ENCODE measurements at places on chromosomes 12 and 14.

- DNase-seq = no peak
Observed at GRCh38 chr12:68092976-68093375, 66.6 kb downstream of the IFNG start.

DNA sequence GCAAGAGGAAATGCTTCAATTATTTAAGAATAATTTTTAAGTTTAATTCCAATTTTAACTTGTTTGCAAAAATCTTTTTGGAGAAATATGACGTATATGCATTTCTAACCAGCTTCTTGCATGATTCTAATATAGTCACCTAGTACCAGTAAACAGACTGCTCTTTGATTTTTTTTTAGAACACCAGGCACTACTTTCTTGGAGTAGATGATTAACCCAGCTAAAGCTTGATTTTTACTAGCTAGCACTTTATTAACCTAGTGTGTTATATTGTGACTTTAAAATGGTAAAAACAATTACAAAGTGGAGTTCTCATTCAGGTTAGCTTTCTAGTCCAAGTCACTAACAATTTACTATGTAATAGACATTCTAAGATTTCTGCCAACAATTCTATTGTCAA is 32.6 kb upstream of the FGD4 start:
- DNase-seq = no peak

- DNase-seq = no peak
Observed at GRCh38 chr12:92132288-92132687, 13.4 kb downstream of the BTG1 start.

GRCh38 chr12:58961906-58962305 is 41.6 kb upstream of the LRIG3 start:
- no peak for DNase-seq

- no peak for DNase-seq
Observed at GRCh38 chr12:49061157-49061650, 610 bp upstream of the KMT2D start.

- DNase-seq = no peak
Observed at GRCh38 chr12:11729008-11729407, 79.5 kb downstream of the ETV6 start.

DNA sequence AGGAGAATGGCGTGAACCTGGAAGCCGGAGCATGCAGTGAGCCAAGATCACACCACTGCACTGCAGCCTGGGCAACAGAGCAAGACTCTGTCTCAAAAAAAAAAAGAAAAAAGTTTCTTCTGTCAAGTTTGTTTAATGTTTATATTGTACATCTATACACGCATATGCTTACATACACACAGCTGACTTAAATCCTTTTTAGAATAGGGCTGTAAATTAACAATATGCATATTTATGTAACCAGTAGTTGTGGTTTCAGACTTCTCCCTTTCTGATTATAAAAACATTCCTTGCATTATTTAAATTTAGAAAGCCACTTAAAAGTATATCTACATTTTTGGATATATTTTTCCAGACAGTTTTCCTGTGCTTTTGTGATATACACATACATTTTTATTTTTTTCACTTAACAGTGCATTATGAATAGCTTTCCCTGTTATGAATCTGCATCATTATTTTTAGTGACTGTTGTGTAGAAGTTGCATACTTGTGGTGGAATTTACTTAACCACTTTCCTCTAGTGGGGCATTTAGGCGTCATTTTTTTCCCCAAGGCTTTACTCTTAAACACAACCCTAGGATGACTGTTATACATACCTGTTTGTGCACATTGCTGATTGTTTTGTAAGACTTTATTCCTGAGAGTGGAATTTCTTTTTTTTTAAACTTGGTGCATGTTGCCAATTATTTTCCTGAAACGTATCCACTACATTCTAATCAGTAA is 29.4 kb downstream of the POLR3B start:
- DNase-seq = no peak

- DNase-seq = no peak
Observed at GRCh38 chr12:11762723-11763326, 113.4 kb downstream of the ETV6 start.

DNA sequence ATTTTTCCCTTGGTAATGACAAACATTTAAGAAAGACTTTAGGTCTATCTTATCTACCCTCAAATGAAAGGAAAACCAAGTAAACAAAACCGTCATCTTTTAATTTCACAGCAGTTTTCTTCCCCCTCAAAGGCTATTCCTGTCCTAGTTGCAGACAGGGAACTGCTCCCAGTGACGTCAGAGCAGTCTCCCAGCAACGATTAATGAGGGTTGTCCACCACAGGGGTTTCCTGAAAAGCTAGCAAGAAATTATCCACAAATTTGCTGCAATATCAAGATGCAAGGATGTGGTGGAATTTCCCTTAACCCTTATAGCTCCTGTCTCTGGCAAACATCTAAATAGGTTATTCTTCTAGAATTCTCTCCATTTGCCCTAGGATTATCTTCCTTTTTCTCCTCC is 89.1 kb upstream of the STAC3 start:
- DNase-seq = no peak

- DNase-seq = no peak
Observed at GRCh38 chr14:70002589-70003346, 123.6 kb downstream of the SMOC1 start.

- DNase-seq = no peak
Observed at GRCh38 chr14:67140556-67140955, 48.7 kb upstream of the GARIN2 start.

- DNase-seq = no peak
Observed at GRCh38 chr14:57835766-57836165, 30.1 kb downstream of the SLC35F4 start.

DNA sequence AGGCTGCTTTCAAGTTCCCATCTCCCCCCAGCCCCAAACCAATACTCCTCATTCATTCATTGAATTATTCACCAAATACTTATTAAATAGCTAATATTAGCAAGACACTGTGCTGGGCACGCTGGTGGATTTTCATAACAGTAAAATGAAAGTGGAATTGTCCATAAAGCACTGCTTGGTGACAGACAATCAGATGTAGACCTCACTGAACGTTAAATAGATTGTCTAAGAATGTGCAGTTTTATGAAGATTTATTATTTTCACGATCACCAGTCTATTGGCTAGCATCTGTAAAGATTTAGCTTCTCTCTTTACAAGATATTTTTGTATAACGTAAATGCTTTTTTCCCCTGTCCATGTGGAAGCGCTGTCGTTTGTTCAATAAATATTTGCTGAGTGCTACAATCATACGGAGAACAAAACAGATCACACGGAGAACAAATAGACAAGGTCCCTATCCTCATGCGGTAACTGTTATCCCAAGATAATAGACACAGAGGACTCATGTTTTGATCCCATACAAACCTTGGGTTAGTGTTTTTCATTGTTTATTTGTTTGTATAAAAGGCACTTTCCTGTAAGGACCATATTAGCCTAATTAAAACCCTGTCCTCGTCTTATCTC is 397.6 kb downstream of the BCAT1 start:
- no peak for DNase-seq

GRCh38 chr12:113115455-113116126 is 20.0 kb downstream of the RASAL1 start:
- no peak for DNase-seq

DNA sequence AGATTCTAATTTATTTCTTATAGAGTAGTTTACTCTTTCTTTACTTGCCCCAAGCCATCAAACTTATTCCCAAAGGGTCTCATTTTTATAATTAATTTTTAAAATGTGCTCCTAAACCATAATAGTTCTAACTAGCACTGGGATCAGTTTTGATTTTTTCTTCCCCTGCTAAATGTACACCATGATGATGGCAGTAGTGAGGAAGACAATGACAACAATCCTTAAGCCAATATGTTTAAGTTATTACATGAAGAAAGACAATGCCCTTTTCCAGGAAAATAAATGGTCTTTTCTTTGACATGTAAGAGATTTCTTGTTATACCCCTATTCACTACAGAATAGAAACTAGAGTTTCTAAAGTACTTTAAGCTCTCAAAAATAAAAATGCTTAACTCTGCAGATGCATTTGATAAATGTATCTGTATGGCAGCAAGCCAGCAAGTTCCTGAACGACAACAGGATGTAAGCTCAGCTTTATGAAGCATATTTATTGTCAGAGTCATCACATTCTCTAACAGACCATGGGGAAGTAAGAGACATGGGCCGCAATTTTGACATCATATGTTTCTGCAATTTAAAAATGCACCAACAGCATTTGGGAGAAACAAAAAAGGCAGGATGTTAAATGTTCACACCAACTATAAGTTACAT is 36.0 kb upstream of the SNX6 start:
- DNase-seq = no peak

DNA sequence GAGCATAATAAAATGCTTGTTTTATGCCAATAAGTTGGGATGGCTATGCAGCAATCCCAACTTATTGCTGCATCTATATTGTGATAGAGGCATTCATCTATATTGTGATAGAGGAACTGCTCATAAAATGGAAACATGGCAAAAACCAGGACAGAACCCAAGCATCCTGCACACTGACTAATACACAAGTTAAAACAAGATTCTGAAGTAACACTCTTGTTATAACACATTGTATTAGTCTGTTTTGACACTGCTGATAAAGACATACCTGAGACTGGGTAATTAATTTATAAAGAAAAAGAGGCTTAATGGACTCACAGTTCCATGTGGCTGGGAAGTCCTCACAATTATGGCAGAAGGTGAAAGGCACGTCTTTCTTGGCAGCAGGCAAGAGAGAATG is 36.8 kb downstream of the KCNK10 start:
- no peak for DNase-seq

DNA sequence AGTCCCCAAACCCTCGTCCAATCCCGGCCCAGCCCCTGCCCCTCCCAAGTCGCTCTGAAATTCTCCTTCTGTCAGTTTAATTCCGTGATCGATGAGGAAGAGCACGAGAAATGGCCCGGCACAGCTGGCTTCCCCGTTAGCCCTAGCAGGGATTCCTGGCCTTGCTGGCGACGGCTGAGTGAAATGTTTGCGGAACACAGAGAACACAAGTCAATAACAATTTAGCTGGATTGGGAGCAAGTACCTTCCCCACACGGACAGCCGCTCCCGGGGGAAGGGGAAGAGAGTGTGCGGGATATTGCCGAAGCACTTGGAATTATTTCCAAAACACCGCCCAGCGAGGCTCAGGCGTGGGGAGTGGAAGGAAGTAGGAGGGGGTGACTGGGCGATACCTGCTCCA is 134.6 kb downstream of the RBM19 start:
- DNase-seq = no peak

All from activated naive CD4-positive, alpha-beta T cell (primary cell).